Activated CD4-positive, alpha-beta T cell treated with anti-CD3 and anti-CD28 coated beads for 24 hours (primary cell): ENCODE measurements at places on chromosomes 16 and 17.

DNA sequence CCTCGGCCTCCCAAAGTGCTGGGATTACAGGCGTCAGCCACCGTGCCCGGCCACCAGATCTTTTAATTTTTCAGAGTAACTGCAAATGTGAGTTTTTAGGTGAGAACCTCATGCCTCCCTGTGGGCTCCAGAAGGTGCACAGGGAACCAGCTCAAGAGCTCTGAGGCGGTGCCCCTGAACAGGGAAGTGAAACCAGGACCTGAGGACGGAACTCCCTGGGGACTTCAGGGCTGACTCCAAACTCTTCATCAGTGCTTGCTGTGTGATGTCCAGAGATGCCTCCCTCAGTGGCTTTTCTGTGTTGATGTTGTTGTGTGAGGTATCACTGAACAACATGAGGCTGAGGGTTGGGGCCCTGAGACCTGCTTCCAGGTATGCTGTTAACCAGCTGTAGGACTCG is 23.8 kb downstream of the SLC12A3 start:
- DNase-seq = no peak

- no peak for DNase-seq
Measured at GRCh38 chr16:27452569-27453493, 50.9 kb downstream of the IL21R start.

- no peak for DNase-seq
Measured at GRCh38 chr17:71176928-71177443, 943.8 kb upstream of the SOX9 start.

DNA sequence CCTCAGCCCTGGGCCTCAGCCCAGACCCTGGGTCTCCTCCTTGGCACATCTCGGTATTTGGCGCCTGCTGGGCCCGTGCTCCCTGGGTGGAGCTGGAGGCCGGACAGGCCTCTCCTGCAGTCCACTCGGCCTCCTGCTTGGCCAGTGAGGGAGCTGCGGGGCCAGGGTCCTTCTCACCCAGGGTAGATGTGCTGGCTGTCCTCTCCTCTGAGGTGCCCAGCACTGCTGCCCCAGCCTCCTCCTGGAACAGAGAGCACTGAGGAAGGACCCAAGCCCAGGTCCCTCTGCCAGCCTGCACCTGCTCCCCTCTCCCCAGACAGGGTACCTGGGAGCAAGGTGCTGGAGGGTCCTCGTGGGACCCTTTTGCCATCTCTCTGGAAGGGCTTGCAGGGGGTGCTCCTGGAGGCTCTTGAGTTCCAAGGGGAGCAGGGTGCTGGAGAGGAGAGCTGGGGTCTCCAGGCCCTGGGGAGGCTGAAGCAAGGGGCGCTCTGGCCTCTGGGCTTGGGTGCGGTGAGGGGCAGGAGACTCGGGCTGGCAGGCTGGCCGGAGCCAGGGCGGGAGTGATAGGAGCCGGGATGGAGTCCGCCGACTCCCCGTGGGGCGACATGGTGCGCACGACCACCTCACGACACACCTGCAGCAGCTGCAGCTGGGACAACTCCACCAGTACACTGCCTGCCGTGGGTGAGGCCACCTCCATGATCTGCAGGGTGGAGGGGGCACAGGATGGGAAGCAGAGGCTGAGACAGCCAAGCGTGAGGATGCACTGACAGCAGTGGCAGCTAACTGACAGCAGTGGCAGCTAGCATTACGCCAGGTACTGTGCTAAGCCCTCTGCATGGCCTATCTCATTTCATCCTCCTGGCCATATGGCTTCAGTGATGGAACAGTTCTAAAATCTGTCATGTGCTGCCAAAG is 17.8 kb downstream of the TSPOAP1 start:
- DNase-seq = no peak

- DNase-seq = no peak
Measured at GRCh38 chr17:4221163-4221562, 42.6 kb downstream of the ANKFY1 start.

GRCh38 chr17:6815775-6816174 is 15.8 kb downstream of the TEKT1 start:
- DNase-seq = no peak

GRCh38 chr17:57881783-57882351 is 32.0 kb upstream of the MRPS23 start:
- DNase-seq = no peak

DNA sequence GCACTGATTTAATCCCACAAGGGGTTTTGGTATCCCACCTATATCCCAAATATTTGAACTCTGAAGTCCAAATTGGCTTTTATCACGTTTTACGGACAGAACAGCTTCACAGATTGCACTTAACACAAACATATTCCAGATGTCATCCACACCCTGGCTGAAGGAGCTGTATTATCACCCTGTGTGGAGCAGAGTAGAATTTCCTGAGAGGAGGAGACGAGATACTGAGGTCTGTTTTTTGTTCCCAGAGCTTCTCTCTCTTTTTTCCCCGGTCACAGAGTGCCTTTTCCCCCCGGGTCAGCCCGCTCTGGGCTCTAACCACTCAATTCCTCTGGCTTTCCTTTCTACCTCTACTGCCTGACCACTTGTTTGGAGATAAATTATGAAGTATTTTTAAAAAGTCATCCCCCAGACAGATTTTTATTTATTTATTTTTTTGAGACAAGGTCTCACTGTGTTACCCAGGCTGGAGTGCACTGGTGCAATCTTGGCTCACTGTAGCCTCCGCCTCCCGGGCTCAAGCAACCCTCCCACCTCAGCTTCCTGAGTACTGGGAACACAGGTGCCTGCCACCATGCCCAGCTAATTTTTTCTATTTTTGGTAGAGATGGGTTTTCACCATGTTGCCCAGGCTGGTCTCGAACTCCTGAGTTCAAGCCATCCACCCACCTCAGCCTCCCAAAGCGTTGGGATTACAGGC is 30.7 kb downstream of the DNAH2 start:
- no peak for DNase-seq

- DNase-seq = no peak
Measured at GRCh38 chr17:44362459-44362948, 1.1 kb downstream of the FAM171A2 start.

- DNase-seq = no peak
Measured at GRCh38 chr17:41538565-41538991, 10.5 kb upstream of the KRT19 start.

- DNase-seq = no peak
Measured at GRCh38 chr16:30692396-30693064, 6.4 kb upstream of the SRCAP start.

DNA sequence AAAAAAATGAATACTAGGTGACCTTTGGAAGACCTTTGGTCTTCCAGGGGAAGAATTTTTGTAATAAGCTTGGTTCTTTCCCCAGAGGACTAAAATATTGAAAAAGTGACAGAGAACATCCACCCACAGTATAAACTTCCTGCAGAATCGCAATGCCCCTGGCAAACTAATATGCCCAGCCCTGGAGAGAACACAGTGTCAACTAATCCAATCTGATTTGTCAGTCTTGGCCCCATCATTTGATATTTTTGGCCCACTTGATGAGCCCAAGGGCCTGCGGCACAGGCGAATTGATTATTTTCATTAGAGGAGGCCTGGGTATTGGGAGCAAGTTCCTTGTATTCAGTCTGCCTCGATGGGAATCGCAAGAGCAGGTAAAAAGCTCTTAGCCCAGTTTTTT is 98.4 kb downstream of the MAP2K6 start:
- DNase-seq = no peak

- no peak for DNase-seq
Measured at GRCh38 chr16:59169168-59169567, 435.1 kb upstream of the GOT2 start.

DNA sequence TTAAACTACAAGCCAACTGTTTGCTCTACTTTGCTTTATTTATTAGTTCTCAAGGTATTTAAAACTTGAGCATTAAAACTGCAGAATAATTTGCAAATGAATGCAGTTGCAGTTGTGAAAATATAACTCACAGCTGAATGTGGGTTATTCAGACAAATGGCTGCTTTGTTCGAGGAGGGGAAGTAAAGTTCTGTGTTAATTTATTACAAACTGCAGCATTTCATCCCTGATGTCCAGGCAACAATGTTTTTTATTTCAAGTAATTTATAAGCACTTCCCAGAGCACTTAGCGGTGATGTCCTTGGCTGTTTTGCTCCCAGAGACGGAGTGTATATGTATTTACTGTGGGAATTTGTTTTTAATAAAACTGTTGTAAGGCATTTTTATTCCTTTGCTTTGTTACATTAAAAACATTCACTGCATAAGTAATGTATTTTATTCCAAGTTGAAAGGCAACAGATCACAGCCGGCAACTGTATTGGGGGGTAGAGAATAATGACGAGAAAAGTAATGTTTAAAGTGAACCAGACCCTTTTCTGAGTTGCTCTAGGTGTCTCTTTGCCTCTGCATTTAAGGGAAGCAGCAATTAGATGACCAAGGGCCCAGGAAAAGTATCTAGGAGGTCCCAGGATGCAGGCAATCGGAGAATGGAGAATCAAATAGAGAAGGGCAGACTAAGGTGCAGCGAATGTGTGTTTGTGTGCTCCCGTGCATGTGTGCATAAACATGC is 291.2 kb upstream of the SALL1 start:
- no peak for DNase-seq

DNA sequence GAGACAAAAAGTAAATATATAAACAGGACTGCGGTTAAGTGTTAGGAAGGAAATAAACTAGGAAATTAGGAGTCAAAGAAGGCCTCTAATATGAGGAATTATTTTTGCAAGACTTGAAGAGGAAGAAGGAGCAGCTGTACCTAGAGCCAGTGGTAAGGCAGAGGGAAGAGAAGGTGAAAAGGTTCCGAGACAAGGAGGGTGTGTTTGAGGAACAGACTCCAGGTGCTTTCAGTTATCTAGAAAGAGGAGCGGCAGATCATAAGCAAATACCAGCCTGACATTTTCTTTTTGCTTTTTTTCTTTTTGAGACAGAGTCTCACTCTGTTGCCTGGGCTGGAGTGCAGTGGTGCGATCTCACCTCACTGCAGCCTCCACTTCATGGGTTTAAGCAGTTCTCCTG is 61.0 kb downstream of the CHD9 start:
- no peak for DNase-seq

GRCh38 chr17:50887705-50888245 is 21.6 kb upstream of the TOB1 start:
- no peak for DNase-seq

DNA sequence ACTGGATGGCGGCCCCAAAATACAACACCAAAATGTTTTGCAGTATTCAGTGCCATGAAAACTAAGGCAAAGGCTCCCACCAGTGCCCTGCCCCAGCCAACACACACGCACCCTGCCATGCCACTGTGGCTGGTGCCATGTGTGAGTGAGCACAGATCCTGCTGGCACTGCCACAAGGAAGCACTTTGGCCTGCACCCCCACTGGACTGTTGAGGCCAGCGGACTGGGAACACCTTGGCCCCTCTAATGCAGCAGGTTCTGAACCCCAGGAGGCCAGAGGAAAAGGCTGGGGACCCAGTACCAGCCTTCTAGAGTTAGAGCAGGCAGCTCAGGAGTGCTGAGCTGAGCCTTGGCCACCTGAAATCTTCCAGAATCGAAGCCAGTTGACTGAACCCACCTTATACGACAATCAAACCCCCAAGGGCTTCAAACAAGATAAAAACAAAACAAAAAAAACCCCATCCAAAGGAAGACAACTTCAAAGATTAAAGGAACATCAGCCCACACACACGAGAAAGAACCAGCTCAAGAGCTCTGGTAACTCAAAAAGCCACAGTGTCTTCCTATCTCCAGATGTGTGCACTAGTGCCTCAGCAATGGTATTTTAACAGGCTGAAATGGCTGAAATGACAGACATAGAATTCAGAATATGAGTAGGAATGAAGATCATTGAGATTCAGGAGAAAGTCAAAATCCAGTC is 21.5 kb downstream of the NLRP1 start:
- DNase-seq = no peak

GRCh38 chr17:80663781-80664206 is 119.2 kb downstream of the RPTOR start:
- DNase-seq = no peak

DNA sequence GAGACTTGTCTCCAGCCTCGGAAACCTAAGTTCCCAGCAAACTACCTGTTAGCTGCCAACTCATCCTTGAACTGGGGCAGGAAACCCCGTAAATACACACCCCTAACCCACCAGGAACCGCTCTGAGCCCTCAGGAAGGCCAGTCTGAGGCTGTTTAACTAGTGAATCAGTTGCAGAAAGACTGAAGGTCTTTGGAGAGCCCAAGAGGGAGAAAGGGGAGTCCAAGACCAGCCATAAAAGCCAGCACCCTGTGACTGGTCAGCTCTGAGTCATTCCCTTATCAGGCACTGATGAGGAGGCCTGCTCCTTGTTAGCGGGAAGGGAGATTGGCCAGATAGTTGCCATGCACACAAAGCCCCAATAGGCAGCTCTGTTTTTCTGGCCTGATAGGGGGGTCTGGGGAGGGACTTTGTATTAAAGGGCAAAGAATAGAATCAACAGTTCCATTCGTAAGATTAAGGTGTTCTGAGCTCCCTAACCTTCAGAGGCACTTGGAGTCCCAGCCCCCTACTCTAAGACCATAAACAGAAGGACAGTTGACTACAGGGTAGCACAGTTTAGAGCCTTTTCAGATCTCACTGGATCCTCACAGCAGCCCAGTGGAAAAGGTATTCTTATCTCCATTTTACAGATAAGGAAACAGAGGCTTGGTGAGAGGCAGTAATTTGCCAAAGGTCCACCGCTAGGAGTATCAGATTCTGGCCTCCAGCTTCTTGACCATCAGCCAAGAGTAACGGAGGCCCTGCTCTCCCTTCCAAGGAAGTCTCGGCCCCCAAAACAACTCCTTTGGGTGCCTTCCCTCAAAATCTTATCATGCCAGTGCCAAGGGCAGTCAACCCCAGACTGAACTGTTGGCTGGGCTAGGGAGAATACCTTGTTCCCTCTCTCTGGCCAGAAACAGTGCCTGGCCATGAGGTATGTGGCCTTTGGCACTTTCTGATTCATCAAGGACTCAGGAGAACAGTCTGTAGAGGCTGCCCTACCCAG is 2.2 kb upstream of the KRT19 start:
- no peak for DNase-seq

DNA sequence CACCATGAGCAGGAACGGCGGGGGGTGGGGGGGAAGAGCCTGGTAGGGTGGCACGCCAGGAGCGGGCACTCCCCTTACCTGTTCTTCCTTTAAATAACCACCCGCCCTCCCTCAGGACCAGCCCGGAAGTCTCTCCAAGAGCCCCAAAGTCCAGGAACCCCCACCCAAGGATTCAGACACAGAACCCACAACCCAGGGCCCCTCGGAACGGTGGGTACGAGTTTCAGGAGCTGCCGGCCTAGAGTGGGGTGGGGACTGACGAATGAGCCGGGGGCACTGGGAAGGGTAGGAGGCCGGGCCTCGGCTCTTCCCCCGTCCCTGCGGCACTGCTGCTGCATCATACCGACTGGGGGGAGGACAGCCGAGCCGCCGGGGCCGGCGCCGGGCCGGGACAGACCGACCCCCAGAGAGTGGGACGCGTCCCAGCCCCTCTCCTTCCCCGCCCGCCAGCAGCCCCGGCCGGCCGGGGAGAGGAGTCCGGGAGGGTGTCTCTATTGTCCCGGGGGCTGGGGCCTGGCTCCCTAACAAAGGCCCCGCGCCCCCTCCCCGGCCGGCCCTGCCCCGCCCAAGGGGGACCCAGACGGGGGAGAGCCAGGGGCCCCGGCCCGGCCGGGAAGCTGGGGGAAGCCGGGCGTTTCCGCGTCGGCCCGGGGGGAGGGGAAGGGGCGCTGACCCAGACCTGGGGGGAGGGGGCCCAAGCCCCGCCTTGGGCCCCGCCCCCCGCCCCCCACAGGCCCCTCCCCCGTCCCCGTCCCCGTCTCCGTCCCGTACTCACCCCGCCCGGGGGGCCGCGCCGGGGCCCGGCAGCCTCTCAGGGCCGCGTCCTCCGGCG is 747 bp downstream of the ATXN7L3 start:
- no peak for DNase-seq

GRCh38 chr17:70888324-70888723 is 719.0 kb downstream of the KCNJ2 start:
- no peak for DNase-seq

GRCh38 chr17:81676906-81677305 is 6.7 kb downstream of the ARL16 start:
- no peak for DNase-seq
